GM04504 (cell line): ENCODE measurements at places on chromosomes 2 and 18.

- DNase-seq, result no peak
Observed at GRCh38 chr2:15303874-15304273, 257.3 kb downstream of the NBAS start.

GRCh38 chr2:239827523-239827890, 197.6 kb downstream of the NDUFA10 start:
- DNase-seq, result no peak

DNA sequence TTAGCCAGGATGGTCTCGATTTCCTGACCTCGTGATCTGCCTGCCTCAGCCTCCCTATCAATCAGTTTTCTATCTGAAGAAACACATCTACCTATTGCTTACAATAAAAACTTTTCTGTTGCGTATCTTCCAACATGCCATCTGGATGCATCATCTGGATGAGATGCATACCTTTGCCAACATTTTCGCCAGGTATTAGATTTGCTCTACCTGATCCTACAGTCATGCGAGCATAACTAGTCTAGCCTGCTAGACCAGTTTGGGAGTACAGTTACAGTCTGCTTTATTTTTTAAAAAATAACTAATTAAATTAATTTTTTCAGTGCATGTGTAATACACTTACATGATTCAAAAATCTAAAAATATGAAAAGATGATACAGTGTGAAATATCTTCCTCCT, 334.0 kb upstream of the MEX3C start:
- DNase-seq, result no peak

DNA sequence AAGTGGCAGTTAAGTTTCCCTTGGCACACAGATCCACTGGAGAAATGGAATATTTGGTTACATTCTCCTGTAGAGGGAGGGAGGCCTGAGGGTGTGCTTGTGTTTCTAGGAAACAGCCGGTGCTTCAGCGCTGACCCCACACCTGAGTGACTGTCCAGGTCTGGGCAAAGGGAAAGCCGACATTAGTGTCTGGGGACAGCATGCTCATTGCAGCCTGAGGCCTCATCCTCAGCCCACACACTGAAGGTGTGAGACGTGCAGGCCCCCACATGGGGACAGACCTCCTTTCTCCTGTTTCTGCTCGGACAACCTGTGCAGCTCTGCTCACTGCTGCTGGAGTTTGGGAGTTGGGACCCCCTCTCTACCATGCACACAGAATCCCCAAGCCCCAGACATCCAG, 178.3 kb downstream of the ACKR3 start:
- DNase-seq, result no peak

- DNase-seq, result peak; percentile 91
Observed at GRCh38 chr2:109513749-109514588, 99.8 kb downstream of the SEPTIN10 start.

DNA sequence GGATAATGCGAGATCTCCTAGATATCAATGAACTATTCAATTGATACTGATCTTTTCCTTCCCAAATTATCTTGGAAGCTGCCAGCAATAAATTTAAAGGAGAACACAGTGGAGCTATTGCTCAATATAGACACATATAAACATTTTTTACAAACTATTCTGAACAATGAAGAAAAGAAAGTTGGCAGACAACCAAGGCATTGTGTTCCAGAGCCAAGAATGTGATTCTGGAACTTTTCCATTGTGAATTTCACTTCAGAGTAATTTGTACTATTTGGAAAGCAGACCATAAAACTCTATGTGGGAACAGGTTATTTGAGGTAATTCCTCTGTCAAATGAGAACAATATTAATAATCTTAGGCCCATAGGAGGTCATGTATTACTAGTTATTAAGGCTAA, 588.2 kb downstream of the IRS1 start:
- DNase-seq, result peak; percentile 76

DNA sequence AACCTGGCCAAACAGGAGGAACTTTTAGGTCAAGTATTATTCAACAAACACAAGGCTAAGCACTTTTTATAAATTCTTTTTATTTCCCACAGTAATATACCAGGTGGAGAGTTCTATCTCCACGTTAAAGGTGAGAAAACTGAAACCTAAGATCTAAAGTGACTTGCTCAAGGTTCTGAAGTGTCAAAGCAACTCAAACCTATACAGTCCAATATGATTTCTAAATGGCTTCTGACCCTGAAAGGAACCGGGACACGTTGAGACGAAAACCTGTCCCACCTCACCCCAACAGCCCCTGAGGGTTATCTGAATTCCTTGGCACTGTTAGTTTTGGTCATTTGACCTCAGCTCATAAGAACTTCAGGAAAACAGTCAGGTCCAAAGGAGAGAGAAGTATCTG, 814.5 kb upstream of the LRATD1 start:
- DNase-seq, result no peak

- DNase-seq, result no peak
Observed at GRCh38 chr18:33034945-33035344, 262.1 kb upstream of the KLHL14 start.

- peak; percentile 95 for DNase-seq
Observed at GRCh38 chr2:113240915-113241911, 37.5 kb downstream of the PAX8 start.

- no peak for DNase-seq
Observed at GRCh38 chr2:114384441-114384840, 58.0 kb upstream of the DPP10 start.

- DNase-seq, result no peak
Observed at GRCh38 chr2:181778621-181779201, 98.4 kb upstream of the NEUROD1 start.

DNA sequence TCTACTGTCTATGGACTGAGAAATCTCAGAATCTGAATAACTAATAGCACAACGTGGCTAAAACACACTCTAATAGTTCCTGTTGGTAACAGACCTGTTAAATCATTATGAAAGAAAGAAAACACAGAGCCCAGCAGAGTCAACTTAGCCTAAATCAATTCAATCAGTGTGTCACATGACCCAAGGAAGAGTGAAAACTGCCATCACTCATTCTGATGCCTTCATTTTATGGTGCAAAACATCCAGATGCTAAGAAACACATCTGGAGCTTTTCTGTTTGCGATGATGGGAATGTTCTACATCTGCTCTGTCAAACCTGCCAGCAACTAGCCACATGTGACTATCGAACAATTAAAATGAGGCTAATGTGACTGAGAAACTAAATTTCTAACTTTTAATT, 295.7 kb upstream of the TRIB2 start:
- DNase-seq, result no peak

- no peak for DNase-seq
Observed at GRCh38 chr2:129732630-129733026, 246.8 kb upstream of the RAB6C start.

- peak; percentile 85 for DNase-seq
Observed at GRCh38 chr18:8946066-8946838, 156.2 kb upstream of the NDUFV2 start.

- DNase-seq, result no peak
Observed at GRCh38 chr2:45279356-45279755, 270.1 kb upstream of the SIX2 start.

DNA sequence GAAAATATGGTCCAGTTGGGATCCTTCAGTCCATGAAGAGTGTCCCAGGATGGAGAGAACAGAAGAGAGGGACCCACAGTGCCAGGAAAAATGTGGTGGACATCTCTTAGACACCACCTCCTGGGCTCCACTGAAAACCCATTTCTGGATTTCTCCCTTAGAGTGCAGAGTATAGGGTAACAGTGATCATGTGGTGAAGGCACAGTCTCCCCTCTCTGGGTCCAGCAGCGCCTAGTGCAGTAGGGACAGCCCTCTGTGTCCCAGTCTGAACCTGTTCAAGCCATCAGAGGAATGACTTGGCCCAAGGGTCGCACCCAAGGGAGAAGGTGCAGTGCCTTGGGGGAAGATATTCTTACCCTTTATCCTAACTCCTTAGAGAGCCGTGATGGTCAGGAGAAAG, 30.1 kb downstream of the TET3 start:
- no peak for DNase-seq

DNA sequence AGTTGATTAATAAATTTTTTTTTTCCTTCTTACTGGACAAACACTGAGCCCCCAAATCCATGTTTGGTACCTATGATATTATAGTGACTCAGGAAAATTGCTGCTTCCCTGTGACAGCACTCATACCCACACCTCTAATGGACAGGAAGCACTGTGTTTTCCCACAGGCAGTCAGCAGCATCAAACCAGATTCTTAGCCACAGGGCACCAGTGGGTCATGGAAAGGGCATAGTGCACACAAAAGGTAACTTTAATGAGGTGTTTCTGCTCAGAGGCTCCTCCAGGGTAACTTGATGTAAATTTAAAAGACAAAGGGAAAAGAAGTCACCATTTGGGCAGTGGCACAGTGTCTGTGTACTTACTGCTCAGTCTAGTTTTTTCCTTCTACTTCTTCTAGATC, 34.1 kb downstream of the SERPINB11 start:
- DNase-seq, result no peak

DNA sequence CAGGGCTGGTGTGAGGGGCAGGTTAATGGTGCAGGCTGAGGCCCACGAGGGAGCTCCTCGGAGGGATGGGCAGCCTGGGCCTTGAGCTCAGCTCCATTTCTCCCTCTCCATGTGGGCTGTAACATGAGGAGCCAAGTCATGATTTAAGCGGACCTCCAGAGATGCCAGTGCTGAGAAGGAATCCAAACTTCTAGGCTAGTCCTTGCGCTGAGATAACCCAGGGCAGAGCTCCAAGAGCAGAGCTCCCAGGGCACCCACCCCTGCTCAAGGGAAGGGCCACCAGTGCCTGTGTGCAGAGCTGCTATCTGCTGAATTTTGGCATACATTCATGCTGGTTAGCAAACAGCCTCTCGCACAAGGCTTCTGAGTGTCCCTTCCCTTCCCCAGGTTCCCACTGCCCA, 95.1 kb downstream of the MRO start:
- DNase-seq, result no peak

DNA sequence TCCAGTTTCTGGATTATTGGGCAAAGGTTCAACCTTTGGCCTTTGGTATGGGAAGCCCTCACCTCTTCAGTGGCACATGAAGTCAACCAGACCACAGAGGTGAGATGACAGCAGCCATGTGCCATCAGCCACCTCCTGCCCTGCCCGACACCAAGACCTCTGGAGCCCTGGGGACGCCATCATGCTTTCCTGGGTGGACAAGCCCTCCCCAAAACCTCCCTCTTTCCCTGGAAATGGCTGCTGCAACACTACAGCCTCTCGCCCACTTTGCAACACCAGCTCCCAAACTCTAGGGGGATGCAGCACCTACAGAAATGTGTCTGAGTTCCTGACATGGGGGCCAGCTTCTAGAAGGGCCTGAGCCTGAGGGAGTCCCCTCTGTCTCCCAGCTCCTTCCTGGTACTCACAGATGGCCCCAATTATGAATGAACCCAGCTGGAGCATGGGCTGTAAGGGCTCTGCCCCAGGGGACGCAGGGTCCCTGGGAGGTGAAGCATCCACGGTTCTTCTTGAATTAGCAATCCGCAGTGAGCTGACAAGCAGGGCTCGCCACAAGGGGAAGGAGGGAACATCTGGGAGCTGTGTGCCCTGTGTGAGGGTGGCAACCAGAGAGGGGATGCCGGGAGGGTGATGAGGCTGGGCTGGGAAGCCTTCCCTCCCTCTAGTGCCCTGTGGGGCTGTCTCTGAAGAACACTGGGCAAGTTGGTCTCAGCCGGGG, 268.5 kb upstream of the HDAC4 start:
- no peak for DNase-seq
